ENCODE measurements at places on chromosomes 12 and 14.
A peak's percentile ranks its signal among the peaks of the same experiment; 100 is the strongest.

DNA sequence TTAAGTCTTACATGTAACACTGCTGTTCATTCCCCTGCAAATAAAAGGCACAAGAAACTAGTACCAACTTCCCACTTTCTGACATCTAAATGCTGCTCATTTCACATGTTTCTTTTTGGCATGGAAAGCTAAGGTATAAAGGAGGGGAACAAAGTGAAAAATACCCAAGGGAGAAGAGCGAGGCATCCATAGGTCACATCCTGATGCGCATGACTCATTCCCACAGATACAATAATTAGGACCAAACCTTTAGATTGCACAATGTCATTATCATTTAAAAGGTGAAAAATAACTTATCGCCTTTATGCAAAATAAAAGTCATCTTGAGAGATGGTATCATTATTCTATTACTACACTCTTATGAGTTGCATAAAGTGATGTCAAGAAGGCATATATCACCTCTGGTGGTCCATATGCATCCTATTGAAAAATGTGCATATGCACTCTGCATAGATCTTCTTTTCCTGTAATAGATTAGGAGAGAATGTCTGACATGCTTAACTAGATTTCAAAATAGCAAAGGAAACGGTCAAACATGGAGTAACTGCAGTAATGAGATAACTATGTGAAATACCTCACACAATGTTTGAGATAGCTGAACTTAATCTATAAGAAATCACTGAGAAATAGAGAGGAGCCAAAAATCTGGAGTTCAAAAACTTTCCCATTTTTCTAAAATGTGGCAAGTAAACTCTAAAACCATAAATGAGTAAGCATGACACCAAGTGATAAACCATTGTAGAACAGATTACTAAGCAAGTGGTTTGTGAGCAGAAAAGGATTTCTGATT is 382.5 kb upstream of the TMTC1 start:
- H3K27ac ChIP-seq = no peak overlapping the region
- DNase-seq = no peak
- H3K36me3 ChIP-seq = no peaks in the 10 kb centered on the region

DNA sequence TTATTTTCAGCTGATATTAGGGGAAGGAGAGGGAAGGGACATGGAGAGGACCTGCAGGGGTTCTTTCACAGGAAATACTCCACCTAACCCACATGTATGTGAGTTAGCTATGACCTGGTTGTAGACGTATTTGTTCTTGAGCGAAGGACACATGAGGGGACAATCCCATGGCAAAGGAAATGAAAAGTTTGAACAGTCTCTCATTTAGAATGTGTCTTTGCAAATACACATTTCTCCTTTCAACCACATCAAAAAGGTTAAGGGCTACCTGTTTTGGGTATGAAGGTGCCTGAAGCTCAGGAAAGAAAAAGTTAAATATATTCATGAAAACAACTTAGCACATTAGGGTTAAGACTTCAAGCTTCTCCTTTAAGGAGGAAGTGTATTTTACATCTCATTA is 7.4 kb downstream of the PYGL start:
- H3K4me1 ChIP-seq = no peaks in the 10 kb centered on the region
- no peak overlapping the region for H3K27ac ChIP-seq
- no peak for DNase-seq
- H3K4me3 ChIP-seq = no peak overlapping the region

DNA sequence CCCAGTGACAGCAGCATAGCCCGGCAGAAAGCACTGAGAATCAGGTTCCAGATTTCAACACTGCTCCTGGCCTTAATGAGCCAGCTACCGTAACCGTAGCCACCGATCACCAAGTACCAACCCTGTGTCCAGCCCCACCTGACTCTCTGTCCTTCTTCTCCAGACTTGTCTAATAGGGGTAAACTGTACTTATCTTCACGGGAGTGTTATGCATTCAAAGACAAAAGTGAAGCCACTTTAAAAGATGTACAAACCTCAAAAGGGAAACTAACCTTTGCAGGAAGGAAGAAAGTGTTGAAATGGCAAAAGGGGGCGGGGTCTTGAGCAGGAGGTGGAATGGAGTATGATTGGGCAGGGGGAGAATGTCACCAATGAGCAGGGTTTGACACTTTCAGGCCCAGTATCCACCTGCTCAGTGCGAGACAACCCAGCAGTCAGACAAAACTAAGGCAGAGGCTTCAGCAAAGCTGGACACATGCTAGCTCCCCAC is 226.1 kb downstream of the CHST11 start:
- no peak for DNase-seq
- no peak overlapping the region for H3K27ac ChIP-seq
- H3K4me3 ChIP-seq = no peak overlapping the region
- no peaks in the 10 kb centered on the region for H3K27me3 ChIP-seq

GRCh38 chr14:60951776-60952435 is 29.0 kb downstream of the TRMT5 start:
- no peaks in the 10 kb centered on the region for H3K36me3 ChIP-seq
- no peak overlapping the region for H3K27ac ChIP-seq
- H3K27me3 ChIP-seq = no peaks in the 10 kb centered on the region
- peak; percentile 6 for DNase-seq
- peaks cover 8% of the 10 kb centered on the region for H3K4me1 ChIP-seq

- H3K36me3 ChIP-seq = no peaks in the 10 kb centered on the region
- no peaks in the 10 kb centered on the region for H3K27me3 ChIP-seq
- no peak overlapping the region for H3K27ac ChIP-seq
- H3K4me3 ChIP-seq = no peak overlapping the region
These were observed 1035.6 kb downstream of the VRK1 start for GRCh38 chr14:97832776-97833175.

DNA sequence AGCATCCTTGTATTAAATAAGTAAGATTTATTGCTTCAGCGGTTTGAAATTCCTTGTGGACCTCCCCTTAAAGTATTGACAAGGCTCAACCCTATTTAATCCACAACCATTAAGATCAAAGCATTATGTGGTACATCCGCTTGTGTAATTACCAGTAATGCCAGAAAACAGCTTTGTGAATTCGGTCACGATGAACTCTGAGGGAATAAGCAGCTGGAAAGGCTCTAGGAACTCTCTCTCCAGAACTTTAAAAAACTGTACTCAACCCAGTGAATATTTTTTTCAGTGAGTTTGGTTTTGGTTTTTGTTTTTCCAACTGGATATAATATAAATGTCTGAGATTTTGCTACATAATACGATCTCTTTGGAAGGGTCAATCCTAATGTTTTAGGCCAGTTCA is 49.3 kb upstream of the DIO2 start:
- no peak overlapping the region for H3K4me3 ChIP-seq
- H3K27ac ChIP-seq = no peak overlapping the region
- no peaks in the 10 kb centered on the region for H3K4me1 ChIP-seq
- DNase-seq = no peak
- H3K36me3 ChIP-seq = no peaks in the 10 kb centered on the region

DNA sequence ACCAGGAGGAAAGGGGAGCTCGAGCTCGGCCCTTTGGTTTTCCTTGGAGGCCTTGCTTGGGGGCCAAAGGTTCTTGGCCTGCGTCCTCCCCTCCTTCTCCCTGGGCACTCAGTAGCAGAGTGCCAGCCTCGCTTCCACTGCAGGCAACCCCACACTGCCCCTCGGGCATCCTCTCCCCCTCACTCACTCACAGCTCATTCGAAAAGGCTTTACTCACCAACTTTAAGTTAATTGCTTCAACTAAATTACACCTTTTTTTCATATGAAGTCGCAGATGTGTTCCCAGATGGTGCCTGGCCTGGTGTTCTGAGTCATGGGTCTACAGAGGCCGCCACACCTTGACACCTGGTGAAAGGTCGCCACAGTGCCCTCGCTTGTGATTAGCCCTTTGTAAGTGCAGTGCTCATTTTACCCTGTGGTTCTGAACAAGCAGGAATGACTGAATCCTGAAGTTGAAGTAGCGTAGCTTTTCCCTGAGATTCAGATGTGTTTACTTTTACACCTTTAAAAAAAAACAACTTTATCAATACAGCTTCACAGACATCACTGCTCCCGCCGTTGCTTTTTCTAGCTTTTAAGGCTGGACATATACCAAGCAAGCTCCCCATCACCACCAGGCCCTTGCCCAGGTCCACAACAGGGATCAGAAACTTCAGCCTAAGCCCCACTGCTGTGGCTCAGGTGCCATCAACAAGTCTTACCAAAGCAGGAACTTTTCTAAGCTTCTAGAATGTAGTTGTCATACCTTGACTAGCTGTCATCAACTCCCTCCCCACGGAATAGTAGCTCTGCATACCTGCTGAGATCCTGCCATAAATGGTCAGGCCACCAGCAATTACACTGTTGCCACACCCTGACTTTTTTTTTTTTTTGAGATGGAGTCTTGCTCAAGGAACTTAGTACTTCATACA is 20.3 kb upstream of the ADIPOR2 start:
- no peaks in the 10 kb centered on the region for H3K27me3 ChIP-seq
- DNase-seq = no peak
- no peak overlapping the region for H3K4me3 ChIP-seq
- H3K4me1 ChIP-seq = peaks cover 8% of the 10 kb centered on the region
- H3K27ac ChIP-seq = no peak overlapping the region

GRCh38 chr14:81521356-81521755 is 12.3 kb downstream of the SEL1L start:
- H3K27ac ChIP-seq = no peak overlapping the region
- DNase-seq = no peak
- H3K4me1 ChIP-seq = peaks cover 12% of the 10 kb centered on the region
- no peaks in the 10 kb centered on the region for H3K27me3 ChIP-seq
- H3K36me3 ChIP-seq = peaks cover 7% of the 10 kb centered on the region

GRCh38 chr14:80602946-80603345 is 338.6 kb downstream of the CEP128 start:
- H3K4me1 ChIP-seq = no peaks in the 10 kb centered on the region
- no peaks in the 10 kb centered on the region for H3K36me3 ChIP-seq
- H3K4me3 ChIP-seq = no peak overlapping the region
- H3K27ac ChIP-seq = no peak overlapping the region
- DNase-seq = no peak
- H3K27me3 ChIP-seq = no peaks in the 10 kb centered on the region

DNA sequence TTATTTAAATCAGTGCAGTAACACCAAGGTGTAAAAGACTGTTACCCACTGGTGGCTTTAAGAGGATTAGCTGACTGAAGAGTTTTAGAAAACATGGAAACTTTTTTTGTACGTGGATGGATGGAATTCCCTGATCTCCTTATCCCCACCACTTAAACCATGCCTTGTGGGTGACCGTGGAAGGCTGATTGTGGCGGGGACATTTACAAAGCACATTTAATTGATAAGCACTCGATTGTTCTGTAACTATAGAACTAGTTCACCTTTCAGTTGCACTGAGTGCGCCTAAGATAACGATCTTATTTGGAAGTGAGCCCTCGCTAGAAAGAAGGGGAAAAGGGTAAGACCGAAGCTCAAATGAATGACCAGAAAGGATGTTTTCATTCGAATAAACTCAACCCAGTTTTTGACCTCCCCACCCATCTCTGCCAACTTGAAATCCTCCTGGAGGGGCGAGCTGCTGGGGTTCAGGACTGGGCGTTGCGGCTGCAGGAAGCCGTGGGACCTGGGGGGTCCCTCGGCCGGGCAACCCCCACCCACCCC is 688 bp upstream of the RASSF3 start:
- no peaks in the 10 kb centered on the region for H3K36me3 ChIP-seq
- H3K4me1 ChIP-seq = peaks cover 23% of the 10 kb centered on the region
- peak; percentile 75 for DNase-seq
- peak overlapping the region; percentile 78 for H3K27ac ChIP-seq

GRCh38 chr12:27772328-27773049 is 7.5 kb upstream of the KLHL42 start:
- peak; percentile 56 for DNase-seq
- no peaks in the 10 kb centered on the region for H3K27me3 ChIP-seq
- no peaks in the 10 kb centered on the region for H3K36me3 ChIP-seq

GRCh38 chr12:13566292-13566691 is 369.8 kb downstream of the EMP1 start:
- H3K27me3 ChIP-seq = no peaks in the 10 kb centered on the region
- no peaks in the 10 kb centered on the region for H3K36me3 ChIP-seq
- no peaks in the 10 kb centered on the region for H3K4me1 ChIP-seq
- no peak overlapping the region for H3K4me3 ChIP-seq
- no peak for DNase-seq
- H3K27ac ChIP-seq = no peak overlapping the region

DNA sequence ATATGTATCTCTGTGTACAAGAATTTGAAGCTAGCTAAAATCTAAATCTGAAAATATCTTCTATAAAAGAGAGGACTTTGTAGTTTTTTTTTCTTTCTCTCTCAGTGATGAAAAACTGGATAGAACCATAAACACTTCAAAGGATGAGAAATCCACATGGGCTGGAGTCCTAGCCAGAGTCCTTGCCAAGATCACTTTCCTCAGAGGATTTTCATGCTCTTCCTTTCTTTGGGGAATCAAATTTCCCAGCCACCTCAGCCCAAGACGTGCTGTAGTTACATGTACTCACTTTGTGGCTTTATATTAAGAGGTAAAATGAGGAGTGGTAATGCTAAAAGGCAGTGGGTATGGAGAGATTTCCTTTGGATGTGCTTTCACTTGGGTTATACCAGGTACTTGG is 110.3 kb downstream of the SLC38A1 start:
- peaks cover 10% of the 10 kb centered on the region for H3K4me1 ChIP-seq
- no peak overlapping the region for H3K27ac ChIP-seq
- H3K36me3 ChIP-seq = no peaks in the 10 kb centered on the region
- no peak overlapping the region for H3K4me3 ChIP-seq
- DNase-seq = no peak
- no peaks in the 10 kb centered on the region for H3K27me3 ChIP-seq

DNA sequence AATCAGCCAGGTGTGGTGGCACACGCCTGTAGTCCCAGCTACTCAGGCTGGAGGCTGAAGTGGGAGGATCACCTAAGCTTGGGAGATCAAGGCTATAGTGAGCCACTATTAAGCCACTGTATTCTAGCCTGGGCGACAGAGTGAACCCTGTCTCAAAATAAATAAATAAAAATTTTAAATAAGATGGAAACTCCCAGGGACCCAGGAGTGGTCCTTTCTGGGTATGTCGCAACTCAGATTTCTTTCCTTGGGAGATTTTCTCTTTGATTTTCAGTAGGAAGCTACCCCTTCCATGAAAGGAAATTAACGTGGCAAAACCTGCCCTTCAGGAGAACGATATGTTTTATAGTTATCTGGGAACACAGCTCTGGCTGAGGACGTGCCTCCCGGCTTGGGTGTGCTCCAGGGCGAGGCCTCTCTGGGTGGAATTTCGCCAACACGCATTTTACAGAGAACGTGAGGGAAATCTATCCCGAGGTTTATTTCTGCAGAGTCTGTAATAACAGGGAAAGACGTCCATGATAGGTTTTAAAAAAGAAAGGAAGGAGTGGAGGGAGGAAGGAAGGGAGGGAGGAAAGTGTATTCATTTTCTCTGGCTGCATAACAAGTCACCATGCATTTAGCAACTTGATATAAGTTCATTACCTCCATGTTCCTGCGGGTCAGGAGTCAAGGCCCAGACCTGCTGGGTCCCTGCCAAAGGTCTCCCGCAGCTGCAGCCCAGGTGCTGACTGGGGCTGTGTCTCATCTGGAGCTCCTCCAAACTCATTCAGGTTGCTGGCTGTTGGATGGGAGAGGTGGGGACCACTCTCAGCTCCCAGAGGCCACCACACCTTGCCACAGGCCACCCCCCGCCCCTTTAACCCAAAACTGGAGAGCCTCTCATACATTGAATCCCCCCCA is 80.6 kb upstream of the GSC start:
- H3K27me3 ChIP-seq = no peaks in the 10 kb centered on the region
- H3K36me3 ChIP-seq = no peaks in the 10 kb centered on the region
- DNase-seq = no peak

GRCh38 chr14:96598332-96598928 is 96.2 kb downstream of the PAPOLA start:
- no peaks in the 10 kb centered on the region for H3K36me3 ChIP-seq
- H3K27ac ChIP-seq = no peak overlapping the region
- no peaks in the 10 kb centered on the region for H3K4me1 ChIP-seq
- H3K27me3 ChIP-seq = no peaks in the 10 kb centered on the region

Measured in endothelial cell of umbilical vein (primary cell).